ENCODE measurements at places on chromosomes 4 and X. TPM values are rescaled to one million over a fixed set of nuclear protein-coding genes. Genes with fewer than 3 reads are reported as not detected.

The SMARCA1 gene
- polyA plus RNA-seq = 130 TPM

The RNF150 gene
- 29.0 TPM for polyA plus RNA-seq

- DNase-seq = no peak
Observed at GRCh38 chr4:82696117-82696860, 102.3 kb downstream of the SCD5 start.

DNA sequence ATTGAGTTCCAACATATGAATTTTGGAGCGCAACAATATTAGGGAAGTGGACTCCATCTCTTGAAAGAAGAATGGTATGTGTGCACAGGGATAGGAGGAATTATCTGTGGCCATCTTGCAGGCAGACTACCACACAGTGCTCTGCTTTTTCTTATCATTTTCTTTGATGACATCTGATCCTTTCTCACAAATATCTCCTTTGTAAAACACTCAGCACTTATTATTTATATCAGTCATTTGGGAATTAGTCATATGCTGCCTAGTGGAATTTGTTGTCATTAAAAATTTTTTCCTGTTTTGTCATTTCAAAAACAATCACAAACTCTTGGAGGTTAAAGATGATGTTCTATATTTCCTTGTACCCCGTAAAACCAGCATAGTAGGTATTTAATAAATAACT is 444.3 kb upstream of the ATOH1 start:
- DNase-seq = no peak

- no peak for DNase-seq
Observed at GRCh38 chr4:27716693-27717430, 856.2 kb downstream of the STIM2 start.

- no peak for DNase-seq
Observed at GRCh38 chr4:22363036-22363435, 152.8 kb downstream of the ADGRA3 start.

DNA sequence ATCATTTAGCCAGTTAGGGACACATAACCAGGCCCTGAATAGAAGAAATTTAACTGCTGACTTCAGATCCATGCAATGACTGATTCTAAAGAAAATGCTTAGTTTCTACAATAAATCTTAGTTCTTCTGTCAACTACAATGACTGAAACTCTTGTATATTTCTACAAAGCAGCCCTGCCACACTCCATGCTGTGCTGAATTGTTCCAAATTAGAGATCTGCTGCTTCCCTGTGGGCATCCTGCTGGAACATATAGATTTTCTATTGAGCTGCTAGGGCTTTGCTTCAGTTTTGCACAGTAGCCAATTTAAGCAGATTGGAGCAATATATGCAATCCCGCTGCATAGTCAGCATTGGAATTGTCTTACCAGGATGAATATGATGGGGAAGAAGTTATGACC is 312.8 kb upstream of the SMIM31 start:
- no peak for DNase-seq

DNA sequence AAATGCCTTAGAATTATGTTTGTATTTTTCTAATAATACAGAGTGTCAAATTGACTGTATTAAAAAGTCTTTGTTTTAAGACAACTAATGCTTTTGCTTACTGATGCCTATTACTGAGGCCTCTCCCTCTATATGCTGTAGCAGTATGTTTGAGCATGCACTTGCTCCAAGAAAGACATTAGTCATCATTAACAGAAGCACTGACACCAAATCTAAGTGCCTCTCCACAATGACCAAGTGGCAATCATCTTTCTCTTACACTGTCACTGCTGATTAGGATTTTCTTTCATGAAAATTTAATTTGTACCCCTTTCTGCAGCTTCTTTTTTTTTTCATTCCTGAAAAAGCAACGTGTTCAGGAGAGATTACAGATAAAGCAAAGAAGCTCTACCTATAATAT is 11.1 kb upstream of the MAB21L2 start:
- DNase-seq = no peak
